ENCODE measurements at places on chromosomes 16 and 17.
A peak's percentile ranks its signal among the peaks of the same experiment; 100 is the strongest.

DNA sequence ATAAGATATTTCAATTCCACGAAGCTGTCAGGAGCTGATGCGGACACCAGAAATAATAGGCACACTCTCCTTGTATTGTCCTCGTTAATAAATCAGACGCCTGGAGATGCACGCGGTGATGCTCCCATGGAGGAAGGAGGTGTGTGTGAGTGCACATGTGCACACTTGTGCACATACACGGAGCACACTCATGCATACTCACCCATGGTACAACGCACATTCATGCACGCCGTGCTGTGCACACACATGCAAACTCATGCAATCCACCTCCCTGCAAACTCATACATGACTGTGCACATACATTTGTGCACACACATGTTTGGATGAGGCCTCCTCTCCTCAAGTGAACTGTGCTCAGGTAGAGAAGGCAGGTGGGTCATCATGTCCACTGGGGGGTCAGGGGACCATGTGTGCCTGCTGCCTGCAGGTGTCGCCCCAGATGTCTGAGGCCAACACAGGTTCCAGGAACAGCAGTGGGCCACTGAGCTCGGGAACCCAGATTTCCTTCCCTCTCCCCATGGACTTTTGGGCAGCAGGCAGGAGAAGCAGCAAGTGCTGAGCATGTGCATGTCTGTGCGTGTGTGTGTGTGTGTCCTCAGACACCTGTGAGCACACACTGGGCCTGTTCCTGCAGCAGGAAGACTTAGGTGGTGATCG, 165.3 kb downstream of the SDK2 start:
- H3K4me1 ChIP-seq = no peaks in the 10 kb centered on the region
- H3K4me3 ChIP-seq = no peak overlapping the region
- H3K36me3 ChIP-seq = no peaks in the 10 kb centered on the region

DNA sequence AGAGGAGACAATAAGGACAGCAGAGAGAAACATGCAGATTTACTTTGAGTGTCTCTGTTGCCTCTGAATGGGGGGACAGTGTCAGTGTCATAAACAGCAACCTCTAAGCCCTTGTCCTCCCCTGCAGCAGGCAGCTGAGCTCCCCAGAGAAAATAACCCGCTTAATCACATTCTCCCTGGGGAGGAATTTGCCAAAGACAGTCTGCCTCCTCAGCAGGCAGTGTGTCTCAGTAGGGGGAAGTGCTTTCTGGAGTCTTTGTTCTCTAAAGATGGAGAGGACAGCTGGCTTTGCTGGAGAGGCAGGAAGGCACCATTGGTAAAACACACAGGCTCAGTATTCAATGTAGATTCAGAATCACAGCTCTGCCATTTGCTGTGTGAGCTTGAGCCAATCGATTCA, 16.1 kb downstream of the TEKT5 start:
- H3K36me3 ChIP-seq = no peaks in the 10 kb centered on the region
- no peaks in the 10 kb centered on the region for H3K27me3 ChIP-seq
- H3K4me3 ChIP-seq = no peak overlapping the region
- H3K27ac ChIP-seq = no peak overlapping the region
- no peaks in the 10 kb centered on the region for H3K4me1 ChIP-seq

- peak; percentile 41 for DNase-seq
- no peaks in the 10 kb centered on the region for H3K36me3 ChIP-seq
- H3K27me3 ChIP-seq = no peaks in the 10 kb centered on the region
- peak overlapping the region; percentile 39 for H3K4me3 ChIP-seq
- peak overlapping the region; percentile 84 for H3K27ac ChIP-seq
Measured at GRCh38 chr16:4373909-4374742, 2.5 kb downstream of the VASN start.

GRCh38 chr17:2113279-2113622, 58.3 kb downstream of the HIC1 start:
- no peaks in the 10 kb centered on the region for H3K36me3 ChIP-seq
- DNase-seq = no peak
- no peaks in the 10 kb centered on the region for H3K27me3 ChIP-seq
- peaks cover 2% of the 10 kb centered on the region for H3K4me1 ChIP-seq

DNA sequence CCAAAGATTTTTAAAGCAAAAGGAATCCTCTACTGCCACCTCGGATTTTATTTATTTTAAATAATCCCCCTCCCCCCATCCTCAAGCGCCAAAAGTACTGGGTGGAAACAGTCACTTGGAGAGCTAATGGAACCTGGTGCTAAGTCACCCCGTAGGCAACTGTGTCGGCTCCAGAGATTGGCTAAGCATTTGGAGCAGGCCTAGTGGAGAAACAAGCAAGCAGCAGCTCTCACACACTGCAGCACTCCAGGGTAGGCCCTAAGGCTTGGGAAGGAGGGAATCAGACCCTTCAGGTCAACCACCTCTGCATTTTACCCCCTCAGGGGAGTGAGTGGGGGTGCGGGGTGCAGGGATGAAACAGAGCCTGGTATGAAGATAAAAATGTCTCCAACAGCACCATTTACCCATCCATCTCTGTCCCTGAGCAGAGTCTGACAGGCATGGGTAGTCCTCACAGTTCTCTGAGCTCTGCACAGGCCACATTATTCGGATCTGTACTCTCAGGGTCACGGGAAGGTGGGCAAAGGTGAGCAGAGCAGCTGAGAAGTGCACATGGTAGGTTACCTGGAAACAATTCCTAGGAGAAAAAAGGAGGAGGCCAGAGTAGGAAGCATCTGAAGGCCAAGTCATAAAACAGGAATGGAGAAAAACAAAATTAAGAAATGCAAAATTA, 27.2 kb upstream of the STAC2 start:
- H3K27me3 ChIP-seq = no peaks in the 10 kb centered on the region
- H3K4me1 ChIP-seq = no peaks in the 10 kb centered on the region
- H3K36me3 ChIP-seq = peaks cover 16% of the 10 kb centered on the region
- H3K27ac ChIP-seq = no peak overlapping the region
- H3K4me3 ChIP-seq = no peak overlapping the region

DNA sequence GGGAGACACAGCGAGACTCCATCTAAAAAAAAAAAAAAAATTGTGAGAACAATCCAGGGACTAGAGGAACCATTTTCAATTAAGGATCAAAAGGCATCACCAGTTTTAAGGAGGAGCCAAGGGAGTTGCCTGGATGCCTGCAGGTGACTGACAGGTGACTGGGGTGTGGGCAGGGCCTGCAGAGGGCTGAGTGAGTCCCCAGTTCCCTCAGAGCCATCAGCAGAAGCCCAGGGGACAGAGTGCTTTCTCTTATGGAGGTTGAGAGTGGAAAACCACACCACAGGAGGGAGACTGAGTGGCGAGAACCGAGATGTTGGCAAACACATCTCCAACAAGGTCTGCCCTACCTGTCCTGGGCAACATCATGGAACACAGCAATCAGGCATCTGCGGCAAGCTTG, 27.1 kb upstream of the CREBBP start:
- no peaks in the 10 kb centered on the region for H3K27me3 ChIP-seq
- no peaks in the 10 kb centered on the region for H3K4me1 ChIP-seq
- H3K27ac ChIP-seq = no peak overlapping the region
- H3K36me3 ChIP-seq = no peaks in the 10 kb centered on the region

GRCh38 chr17:44599298-44600175, 42.3 kb downstream of the FZD2 start:
- H3K4me3 ChIP-seq = no peak overlapping the region
- H3K27ac ChIP-seq = no peak overlapping the region
- H3K4me1 ChIP-seq = no peaks in the 10 kb centered on the region
- peaks cover 8% of the 10 kb centered on the region for H3K27me3 ChIP-seq
- no peak for DNase-seq

DNA sequence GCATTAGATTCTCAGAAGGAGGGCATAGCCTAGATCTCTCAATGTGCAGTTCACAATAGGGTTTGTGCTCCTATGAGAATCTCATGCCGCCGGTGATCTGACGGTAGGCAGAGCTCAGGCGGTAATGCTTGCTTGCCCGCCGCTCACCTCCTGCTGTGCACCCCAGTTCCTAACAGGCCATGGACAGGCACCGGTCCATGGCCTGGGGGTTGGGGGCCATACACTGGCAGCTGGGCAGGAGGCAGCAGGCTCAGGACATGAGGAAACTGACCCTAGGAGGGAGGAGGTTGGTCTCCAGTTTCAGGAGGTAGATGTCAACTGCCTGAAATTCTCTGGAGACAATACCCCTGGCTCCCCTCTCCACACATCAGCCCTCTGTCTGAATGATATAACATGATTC, 245.0 kb upstream of the CACNG5 start:
- no peak overlapping the region for H3K4me3 ChIP-seq
- H3K27ac ChIP-seq = no peak overlapping the region
- H3K4me1 ChIP-seq = no peaks in the 10 kb centered on the region
- no peaks in the 10 kb centered on the region for H3K27me3 ChIP-seq
- no peak for DNase-seq

DNA sequence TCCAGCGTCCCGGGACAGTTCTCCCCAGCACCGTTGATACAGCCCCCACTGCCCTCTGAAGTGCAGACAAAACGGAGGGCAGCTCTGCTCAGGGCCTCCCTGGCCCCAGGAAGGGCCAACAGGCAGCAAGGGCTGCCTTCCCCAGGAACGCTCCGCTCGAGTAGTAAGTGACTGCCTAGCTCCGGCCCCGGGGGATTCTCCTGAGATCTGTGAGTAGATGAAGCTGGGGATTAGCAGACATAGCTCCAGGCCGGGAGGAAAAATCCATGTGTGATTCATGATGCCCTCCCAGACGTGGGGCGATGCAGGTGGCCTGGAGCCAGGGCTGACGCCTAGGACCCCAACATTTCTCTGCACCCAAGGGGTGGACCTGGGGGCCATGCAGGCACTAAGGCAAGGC, 85.3 kb downstream of the ENGASE start:
- no peaks in the 10 kb centered on the region for H3K4me1 ChIP-seq
- H3K4me3 ChIP-seq = no peak overlapping the region
- no peak for DNase-seq
- peaks cover 46% of the 10 kb centered on the region for H3K27me3 ChIP-seq
- H3K27ac ChIP-seq = no peak overlapping the region

GRCh38 chr16:30409125-30410060, 2.0 kb downstream of the ZNF771 start:
- H3K4me3 ChIP-seq = no peak overlapping the region
- DNase-seq = peak; percentile 88
- H3K4me1 ChIP-seq = peaks cover 30% of the 10 kb centered on the region
- H3K36me3 ChIP-seq = peaks cover 8% of the 10 kb centered on the region

Measured in gastrocnemius medialis (tissue), 4 donors.